ENCODE measurements at places on chromosomes 3 and 15.

- DNase-seq: no peak
Observed at GRCh38 chr3:182959474-182960350, 20.6 kb downstream of the DCUN1D1 start.

- DNase-seq: peak; percentile 80
Observed at GRCh38 chr3:45210308-45211041, 15.6 kb downstream of the TMEM158 start.

DNA sequence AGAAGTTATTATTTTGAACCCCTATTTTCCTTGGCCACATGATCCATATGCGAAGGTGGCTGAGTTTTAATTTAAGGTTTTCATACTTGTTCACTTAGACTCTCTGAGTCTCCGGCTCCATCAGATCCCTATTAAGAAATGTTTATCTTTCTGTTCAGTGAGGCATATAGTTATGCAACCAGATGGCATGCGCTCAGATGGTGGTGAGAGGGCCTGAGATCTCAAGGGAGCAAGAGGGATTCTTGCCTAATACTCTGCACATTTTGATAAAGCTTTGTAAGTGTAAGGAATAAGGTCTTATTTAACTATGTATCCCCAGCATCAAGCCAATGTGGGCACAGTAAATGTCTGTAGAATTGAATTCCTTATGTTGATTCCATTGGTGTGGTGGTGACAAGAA lies 78.9 kb upstream of the DPH6 start:
- peak; percentile 19 for DNase-seq

GRCh38 chr3:43104660-43105595 lies 951 bp downstream of the POMGNT2 start:
- DNase-seq: no peak

DNA sequence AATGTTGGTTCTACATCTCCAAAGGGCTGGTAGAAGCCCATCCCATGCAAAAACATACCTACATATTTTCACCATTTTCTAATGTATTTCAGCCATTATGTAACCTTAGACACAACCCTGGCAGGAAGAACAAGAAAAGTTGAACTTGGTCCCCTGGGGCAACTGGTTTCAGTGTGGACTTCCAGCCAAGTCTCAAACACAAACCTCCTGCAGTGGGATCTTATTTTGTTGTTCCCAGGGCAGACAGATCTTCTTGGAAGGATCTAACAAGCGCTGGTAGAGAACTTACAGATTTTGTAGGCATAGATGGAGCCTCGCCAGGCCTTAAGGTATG lies 96.3 kb downstream of the ADAMTS17 start:
- no peak for DNase-seq

- DNase-seq: no peak
Observed at GRCh38 chr15:75145027-75145841, 56.4 kb upstream of the C15orf39 start.

DNA sequence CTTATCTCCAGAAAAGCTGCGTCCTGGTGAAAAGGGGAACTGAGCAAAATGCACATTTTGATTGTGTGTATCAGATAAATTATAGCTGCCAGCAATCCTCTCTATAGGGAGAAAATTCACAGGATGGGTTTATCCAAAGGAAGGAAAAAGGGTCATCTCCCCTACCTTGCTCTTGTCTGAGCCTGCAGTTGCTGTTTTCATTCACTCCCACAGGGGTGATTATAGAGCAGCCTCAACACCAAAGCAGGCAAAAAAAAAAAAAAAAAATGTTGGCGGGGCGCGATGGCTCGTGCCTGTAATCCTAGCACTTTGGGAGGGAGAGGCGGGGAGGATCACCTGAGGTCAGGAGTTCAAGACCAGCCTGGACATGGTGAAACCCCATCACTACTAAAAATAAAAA lies 333.7 kb downstream of the ROBO2 start:
- DNase-seq: no peak

- no peak for DNase-seq
Observed at GRCh38 chr3:31445701-31446100, 87.0 kb upstream of the STT3B start.

- no peak for DNase-seq
Observed at GRCh38 chr3:11021611-11022011, 29.1 kb downstream of the SLC6A1 start.

GRCh38 chr15:70339571-70340493 lies 242.1 kb upstream of the TLE3 start:
- no peak for DNase-seq

DNA sequence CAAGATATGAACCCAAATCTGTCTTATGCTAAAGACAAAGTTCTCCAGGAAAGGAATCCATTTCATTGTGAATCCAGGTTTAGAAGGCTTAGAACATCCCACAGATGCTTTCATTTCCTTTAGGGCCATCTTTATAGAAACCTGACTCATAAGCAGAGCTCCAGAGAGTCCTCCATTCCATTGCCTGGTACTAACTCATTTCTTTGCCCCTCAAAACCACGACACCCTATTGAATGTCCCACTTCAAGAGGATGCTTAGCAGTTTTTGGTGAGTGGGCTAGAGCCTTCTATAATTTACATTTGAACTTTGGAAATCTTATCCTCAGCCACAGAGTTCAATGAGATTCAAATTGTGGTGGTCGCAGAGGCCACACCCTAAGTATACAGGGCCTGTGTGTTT lies 325.0 kb downstream of the NTRK3 start:
- DNase-seq: no peak

- no peak for DNase-seq
Observed at GRCh38 chr15:90376789-90377188, 11.3 kb upstream of the IQGAP1 start.

DNA sequence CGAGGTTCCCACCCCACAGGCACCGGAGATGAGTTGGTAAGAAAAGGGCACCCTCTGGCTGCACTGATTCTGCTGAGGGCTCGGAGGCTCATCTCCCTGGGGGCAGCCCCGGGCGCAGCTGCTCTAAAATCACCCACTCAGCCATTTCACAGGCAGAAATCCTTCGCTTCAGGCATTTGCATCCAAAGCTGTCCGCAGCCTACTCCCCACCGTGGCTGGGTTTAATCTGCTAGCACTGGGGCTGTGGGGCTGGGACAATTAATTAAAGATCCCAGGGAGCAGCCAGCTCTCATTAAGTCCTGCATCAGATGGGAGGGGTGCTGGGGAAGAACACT lies 104.3 kb upstream of the PRR20G start:
- no peak for DNase-seq

DNA sequence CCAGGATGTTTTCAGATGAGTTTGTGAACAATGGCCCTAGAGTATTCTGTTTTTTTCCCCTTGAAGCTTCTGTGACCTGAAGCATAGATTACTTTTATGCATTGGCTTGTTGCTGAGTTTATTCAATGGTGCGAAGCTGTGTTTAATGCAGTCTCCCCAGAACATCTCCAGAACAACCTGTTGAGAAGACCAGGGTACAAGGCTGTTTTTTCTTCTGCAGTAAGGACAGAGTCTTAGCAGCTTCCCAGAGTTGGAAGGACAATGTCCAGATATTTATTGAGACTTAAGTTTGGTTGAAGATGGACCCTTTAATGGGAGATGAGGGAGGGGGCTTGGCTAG lies 295.6 kb downstream of the LRTM1 start:
- DNase-seq: no peak

DNA sequence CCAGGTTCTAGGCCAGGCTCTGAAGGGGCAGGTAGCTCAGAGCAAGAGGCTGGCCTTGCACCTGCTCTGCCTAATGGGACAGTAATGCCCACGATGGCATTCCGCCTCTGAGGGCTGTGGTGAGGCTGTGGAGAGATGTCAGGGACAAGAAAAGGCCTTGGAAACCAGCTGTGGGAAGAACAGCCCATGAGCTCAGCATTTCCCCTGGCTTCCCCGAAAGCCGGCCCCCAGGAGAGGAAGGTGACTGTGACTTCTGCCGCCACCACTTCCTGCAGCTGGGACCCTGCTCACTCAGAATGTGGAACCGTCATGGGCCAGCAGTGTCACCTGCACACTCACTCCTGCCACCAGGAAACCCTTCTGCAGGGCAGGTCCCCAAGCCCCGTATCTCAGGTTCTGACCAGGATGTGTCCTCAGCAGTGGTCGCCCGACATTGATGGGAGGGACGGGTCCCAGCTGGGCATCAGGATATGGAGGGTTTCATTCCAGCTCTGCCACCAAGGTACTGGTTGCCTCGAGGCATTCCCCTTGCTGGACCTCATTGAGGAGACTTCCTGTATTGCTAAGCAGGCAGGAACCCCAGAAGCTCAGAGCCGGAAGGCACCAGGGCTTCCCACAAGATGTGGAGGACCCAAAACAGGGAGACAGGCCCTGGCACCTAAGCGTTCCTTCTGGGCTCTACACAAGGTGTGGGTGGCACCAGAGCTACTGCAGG lies 30.7 kb downstream of the SEMA7A start:
- DNase-seq: no peak

DNA sequence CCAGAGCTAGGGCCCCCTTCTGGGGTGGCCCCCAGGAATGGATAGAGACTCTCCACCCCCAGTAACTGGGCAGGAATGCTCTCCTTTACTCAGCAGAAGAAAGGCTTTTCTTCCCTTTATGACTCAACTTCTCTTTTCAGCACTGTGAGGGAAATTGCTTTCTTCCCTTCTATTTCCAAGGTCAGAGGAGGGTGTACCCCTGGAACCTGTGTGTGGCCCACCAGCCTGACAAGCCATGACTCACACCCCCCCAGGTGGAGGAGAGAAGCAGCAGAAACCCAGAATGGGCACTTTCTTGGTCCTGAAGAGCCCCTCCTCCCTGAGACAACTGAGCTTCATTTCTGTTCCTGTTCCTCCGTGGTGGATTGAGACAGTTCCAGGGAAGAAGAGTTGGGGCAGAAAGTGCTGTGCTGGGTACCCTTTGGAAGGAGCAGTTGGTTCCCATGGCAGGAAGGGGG lies 2.7 kb upstream of the ANKRD63 start:
- no peak for DNase-seq

DNA sequence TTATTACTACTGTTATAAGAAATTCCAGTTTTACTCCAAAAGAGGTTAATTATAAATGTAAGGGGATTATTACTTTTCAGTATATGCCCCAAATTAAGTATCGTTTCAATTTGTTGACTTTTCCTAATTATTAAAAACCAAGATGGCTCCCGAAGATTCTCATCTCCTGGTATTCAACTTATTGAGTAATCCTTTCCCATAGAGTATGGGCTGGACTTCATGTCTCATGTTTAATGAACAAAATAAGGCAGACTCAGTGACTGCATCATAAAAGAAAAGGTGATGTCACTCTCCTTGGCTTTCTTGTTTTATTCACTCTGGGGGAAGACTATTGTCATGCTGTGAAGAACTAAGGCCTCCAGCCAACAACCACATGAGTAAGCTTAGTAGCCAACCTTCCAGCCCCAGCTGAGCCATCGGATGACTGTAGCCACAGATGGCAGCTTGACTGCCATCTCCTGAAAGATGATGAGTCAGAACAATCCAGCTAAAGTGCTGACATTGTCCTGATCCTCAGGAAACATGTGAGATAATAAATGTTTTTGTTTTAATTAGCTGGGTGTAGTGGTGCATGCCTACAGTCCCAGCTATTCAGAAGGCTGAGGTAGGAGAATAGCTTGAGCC lies 17.3 kb downstream of the IGF2BP2 start:
- DNase-seq: no peak

DNA sequence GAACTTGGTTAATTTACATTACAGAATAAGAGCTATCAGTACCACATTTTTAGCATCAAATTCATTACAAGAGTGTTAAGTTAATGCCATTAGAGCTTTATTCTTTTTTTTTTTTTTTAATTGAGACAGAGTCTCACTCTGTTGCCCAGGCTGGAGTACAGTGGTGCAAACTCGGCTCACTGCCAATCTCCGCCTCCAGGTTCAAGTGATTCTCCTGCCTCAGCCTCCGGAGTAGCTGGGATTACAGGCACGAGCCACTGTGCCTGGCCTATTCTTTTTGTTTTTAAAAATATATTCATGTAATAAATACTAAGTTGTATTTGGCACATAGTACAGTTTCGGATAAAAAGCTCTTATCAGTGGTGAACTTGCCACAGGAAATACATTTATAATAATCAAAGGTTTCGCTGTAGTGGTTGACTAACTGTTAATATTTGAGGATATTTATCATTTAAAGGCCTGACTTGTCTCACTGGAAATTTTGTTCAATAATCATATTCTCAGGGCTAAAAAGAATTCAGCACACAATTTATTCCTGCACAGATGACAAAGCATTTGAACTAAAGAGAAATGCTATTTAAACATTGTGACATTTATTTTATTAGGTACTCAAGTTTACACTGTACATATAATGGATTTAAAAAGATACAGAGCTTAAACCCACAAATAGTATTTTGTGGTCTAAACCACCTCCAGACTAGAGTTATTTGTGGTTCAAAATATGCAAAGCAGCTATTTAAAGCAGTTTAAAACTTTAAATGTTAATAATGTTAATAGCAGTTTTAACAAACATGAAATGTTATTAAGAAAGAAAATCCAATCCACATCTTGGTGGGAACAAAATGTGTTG lies 6.1 kb upstream of the LEKR1 start:
- no peak for DNase-seq

- no peak for DNase-seq
Observed at GRCh38 chr3:192212335-192212734, 515.0 kb downstream of the FGF12 start.

GRCh38 chr3:160112481-160112880 lies 112.7 kb upstream of the C3orf80 start:
- DNase-seq: no peak

DNA sequence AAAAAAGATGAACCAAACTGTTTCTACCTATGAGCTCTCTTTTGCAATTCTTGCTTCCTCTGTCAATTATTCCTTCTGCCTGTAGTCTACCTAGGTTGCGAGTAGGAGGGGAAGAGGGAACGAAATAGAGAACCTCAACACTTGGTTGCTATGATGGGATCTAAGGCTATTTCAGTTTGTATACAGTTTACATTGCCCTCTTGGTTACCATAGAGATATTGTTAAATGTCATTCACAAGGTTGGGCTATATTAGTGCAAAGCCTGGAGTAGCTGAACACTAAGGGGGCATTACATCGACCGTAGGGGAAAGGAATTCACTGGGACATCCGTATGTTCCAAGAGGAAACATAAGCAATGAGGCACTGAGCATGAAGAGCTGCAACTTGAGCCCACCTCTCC lies 276.9 kb downstream of the GBE1 start:
- no peak for DNase-seq

GRCh38 chr3:6250167-6250566 lies 610.7 kb upstream of the GRM7 start:
- no peak for DNase-seq

DNA sequence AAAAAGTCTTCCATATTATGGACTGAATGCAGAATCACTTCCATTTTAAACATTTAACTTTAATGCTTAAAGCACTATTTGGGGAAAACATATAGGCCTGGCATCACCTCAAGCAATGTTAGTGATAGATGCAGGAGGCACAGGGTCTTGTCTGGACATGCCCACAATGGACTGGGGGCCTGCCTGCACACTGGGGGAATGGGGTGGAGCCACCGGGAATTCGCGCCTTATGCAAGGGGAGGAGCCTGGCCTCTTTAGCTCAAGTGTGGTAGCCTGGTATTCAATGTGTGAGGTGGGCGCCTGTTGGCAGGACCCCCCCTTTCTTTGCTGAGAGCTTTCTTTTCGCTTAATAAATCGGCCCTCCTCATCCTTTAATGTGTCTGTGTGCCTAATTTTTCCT lies 29.9 kb downstream of the ACKR4 start:
- DNase-seq: no peak

GRCh38 chr15:44647036-44647435 lies 16.4 kb downstream of the SPG11 start:
- DNase-seq: no peak
